ENCODE measurements at places on chromosomes 16 and 17.
A peak's percentile ranks its signal among the peaks of the same experiment; 100 is the strongest.

DNA sequence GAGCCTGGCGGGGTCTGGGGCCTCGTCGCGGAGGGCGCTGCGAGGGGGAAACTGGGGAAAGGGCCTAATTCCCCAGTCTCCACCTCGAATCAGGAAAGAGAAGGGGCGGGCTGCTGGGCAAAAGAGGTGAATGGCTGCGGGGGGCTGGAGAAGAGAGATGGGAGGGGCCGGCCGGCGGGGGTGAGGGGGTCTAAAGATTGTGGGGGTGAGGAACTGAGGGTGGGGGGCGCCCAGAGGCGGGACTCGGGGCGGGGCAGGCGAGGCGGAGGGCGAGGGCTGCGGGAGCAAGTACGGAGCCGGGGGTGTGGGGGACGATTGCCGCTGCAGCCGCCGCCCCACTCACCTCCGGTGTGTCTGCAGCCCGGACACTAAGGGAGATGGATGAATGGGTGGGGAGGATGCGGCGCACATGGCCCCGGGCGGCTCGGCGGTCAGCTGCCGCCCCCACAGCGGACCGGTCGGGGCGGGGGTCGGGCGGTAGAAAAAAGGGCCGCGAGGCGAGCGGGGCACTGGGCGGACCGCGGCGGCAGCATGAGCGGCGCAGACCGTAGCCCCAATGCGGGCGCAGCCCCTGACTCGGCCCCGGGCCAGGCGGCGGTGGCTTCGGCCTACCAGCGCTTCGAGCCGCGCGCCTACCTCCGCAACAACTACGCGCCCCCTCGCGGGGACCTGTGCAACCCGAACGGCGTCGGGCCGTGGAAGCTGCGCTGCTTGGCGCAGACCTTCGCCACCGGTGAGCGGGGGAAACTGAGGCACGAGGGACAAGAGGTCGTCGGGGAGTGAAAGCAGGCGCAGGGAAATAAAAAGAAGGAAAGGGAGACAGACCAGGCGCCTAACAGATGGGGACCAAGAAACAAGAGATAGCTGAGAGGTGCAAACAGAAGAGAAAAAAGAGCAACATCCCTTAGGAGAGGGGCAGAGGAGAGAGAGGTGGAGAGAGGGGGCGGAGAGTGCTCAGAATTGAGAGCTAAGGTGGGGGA, at the start of gene PNMT:
Gene PNMT (plus strand): TSS at position 509 of the 980 bp plus-strand sequence. CDS start 23 bp downstream, at position 532.
- peak; percentile 75 for DNase-seq

DNA sequence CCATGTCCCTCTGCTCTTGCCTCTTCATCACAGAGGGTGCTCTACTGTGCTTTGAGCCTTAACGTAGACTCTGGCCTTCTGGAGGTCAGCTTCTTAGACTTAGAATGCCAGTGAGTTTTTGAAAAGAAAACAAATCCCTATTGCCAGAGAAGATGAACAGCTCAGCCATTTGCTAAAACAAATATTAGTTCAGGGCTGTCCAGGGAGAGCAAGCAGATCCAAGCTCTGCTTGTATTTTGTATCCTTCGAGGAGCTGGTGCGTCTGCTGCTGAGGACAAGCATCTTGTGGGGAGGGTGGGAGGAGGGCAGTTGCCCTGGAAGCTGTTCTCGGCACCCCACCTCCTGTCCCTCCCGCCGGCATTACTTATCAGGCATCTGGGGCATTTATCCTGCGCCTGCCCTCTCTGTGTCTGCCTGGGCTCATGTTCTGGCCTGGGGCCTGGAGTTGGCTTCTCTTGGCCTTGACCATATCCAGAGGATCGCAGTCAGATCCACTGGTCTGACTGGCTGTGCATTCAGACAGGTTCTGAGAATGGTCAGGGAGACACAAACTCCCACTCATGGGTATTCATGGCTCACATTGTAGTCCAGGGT, 173.1 kb upstream of the NLRP1 start:
- no peak for DNase-seq

- no peak for DNase-seq
These were observed 13.9 kb upstream of the KRTAP17-1 start for GRCh38 chr17:41329279-41329948.

- no peak for DNase-seq
These were observed 53.6 kb upstream of the SCNN1B start for GRCh38 chr16:23248261-23249194.

DNA sequence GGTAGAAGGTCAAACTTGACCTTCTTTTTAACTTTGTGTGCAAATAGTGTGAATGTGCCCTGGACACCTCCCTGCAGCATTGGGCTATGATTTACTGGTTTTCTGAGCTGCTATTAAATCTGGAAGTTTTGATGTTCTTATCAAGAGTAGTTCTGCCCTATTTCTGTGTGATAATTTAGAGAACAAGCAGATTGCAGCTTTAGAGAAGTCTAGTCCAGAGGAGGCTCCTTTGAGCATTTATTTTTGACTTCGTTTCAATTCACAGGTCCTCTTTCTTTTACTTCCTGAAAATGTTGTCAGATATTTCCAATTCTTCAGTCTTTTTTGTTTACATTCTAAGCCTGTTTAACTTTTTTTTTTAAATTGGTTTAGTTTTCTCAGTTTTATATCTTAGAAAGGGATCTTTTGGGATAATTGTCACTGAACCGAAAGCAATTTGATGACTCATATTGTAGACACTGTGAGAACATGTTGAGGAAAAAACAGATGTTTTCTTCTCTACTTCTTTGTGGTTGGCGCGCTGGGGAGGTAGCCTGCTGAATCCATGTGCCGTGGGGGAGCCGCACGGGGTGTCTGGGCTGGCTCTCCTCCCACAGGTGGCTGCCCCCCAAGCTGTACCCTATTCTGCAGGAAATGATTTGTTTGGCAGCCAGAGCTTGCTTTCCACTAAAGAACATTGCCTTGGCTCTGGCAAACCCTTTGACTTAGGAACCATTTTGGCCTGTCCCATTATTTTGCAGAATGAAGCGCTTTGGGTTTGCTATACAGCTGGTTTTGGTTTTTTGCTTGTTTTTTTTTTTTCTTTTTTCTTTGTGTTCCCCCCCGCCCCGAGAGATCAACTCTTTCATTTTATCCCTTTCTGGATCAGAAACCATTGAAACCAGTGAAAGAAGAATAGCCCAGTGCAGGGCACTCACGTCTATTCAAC, 53.4 kb downstream of the MFSD11 start:
- DNase-seq, result peak; percentile 23

- peak; percentile 67 for DNase-seq
These were observed 20.7 kb upstream of the ADCY7 start for GRCh38 chr16:50245417-50246298.

- DNase-seq, result no peak
These were observed 12.0 kb downstream of the CACNA1G start for GRCh38 chr17:50572541-50572940.

DNA sequence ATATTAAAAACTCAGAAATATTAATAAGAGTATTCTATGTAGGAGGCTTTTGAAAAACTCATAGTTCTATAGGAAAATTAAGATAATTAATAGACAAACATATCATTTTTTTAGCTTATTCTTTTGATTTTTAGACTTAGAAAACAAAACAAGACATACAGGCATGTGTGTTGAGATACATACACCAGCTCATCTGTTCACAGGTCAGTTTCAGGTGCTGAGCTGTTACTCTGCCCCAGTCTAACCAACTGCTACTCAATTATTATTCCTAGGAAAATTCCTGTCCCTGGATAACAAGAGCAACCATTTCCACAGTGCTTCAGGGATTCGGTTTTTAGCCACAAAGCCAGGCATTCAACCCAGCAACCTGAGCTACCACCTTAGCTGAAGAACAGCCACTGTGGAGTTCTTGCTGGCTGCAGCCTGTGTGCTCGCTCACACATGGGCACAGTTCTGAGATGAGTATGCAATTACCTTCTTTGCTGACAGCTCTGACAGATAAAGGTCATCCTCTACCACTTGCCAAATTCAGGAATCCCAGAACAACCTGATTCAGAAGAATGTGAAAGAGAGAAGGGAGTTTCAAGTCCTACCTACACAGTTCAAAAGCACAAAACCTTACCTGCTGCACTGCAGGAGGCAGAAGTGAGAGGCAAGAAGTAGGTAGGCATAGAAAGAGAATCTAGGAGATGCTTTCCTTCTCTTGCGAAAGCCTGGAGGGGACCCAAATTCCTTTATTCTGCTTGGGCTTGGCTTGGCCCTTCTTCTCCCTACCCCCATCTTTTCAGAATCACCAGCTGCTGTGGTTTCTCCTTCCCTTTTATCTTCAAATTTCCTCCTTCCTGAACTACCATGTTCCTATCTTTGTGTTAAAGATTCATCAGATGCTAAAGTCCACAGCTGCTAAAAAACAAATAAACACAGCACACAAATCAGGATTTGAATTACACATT, 62.7 kb downstream of the TEX2 start:
- no peak for DNase-seq

DNA sequence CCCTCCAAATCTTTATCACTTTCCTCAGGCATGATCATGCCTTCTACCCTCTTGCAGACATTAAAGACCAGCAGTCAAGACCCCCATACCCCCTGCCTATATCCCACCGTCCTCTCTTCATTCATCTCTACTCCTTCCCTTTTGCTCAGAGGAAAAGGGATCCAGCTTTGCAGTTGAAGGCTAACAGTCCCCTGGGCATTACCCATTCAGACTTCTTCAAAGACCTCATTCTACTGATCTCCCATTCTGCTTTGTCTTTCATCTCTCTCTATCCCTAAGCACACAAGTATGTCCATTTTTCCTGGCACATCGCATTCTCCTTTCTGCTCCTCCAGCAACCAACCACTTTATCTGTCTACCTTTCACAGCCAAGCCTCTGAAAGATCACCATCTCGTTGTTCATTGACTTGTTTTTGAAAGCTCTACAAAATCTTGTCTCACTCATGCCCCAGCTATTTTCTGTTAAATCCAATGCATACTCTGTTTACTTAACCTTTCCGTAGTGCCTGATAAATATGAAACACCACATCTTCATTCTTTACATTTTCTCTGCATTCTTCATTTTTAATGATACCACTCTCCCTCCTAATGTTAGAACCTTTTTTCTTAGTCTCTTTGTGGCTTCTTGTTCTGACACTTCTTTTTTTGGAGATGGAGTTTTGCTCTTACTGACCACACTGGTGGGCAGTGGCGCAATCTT, 14.1 kb upstream of the LCMT1 start:
- no peak for DNase-seq

DNA sequence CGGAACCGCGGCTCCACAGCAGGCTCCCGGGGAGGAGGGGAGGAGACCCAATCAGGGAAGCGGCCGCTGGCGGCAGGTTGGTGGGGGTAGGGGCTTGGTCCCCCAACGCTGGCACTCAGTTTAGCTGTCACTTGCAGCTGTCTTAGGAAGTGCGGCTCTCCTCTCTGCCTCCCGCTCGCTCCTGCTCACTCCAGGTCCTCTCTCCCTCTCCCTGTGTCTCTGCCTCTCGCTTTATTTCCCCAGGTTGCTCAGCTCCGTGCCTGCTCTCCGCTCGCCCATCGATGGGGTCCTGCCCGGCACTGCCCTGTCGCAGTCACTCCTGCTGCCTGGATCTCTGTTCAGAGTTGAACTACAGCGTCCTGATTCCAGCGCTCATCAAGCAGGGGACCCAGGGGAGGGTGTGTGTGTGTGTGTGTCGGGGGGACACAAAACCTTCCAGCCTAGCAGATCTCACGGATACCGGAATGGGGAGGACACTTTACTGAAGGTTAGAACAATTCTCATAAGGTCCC, 145.6 kb downstream of the ENGASE start:
- DNase-seq, result no peak

DNA sequence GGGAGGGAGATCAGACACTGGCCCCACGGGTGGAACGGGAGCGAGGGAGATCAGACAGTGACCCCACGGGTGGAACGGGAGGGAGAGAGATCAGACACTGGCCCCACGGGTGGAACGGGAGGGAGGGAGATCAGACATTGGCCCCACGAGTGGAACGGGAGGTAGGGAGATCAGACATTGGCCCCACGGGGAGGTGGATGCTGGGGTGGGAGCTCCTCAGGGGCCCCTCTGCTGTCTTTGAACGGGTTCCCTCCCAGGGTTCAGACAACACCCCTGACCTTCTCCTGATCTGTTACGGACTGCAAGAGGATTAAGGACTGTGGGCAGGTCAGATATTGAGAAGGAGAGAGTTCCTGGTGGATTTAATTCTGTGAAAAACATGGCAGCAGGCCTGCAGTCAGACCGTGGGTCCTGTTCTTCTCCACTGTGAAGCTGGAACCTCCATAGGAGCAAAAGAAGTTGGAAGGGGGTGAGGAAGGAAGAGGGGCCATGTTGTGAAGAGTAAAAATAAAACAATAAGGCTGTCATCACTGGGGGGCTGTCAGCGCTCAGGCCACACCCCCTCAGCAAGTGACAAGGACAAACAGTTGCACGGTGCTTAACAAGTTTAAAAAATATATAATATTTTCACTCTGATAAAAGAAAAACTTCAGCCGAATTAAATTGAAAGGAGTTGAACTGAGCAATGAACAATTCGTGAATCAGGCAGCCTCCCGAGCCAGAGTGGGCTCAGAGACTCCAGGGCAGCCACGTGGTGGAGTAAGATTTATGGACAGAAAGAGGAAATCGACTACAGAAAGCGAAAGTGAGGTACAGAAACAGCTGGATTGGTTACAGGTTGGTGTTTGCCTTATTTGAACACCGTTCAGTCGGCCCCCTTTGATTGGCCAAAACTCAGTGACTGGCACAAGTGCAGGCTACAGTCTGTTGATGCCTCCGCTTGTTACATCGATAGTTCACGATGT, 348.7 kb upstream of the TNRC6C start:
- DNase-seq, result peak; percentile 67

DNA sequence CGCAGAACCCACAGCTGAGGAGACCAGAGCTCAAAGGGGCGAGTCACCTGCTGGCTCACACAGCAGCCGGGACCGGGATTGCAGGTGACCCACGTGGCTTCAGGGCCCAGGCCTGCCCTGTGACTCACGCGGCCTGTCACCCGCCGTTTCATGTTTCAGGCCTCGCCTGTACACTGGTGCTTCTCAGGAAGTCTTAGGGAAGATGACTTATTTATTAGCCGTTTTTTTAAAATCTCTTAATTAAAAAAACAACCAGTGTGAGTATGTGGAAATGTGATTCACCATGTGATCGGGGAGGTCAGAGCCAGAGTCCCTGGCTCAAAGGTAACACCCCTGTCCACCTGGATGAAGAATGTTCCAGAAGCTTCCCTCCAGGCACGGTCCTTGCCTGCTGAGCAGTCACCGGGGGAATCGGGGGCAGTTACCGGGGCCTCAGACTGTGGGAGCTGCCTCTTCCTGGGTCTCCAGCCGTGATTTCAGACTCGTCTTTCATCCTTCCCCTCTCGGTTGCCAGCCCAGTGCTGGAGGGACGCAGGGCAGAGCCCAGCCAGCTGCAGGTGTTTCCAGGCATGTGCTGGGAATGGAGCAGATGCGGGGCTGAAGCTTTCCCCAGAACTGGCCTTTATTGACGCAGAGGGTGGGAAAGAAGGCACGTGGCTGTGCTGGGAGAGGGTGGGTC, 49.3 kb downstream of the CMIP start:
- peak; percentile 25 for DNase-seq

GRCh38 chr17:39823407-39824054, 40.6 kb downstream of the IKZF3 start:
- no peak for DNase-seq
